ENCODE measurements at places on chromosomes 7 and 10.

GRCh38 chr7:16417906-16418305 is 3.4 kb downstream of the CRPPA start:
- no peak for DNase-seq

DNA sequence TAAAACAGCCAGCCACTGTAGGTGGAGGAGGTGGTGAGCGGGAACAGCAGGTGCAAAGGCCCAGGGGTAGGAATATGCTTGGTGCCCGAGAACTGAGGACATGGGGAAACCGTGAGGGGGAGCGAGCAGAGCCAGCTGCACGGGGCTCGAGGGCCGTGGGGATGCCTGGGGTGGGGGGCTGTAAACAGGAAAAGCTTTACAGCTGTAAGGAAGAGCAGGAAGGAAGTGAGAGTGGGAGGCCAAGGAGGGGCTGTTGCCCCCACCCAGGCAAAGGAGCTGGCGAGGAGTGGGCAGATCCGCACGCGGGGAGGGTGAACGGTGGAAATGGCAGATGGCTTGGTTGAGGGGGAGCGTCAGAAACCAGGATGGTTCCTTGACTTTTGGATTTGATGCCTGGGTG is 34.4 kb downstream of the ZMIZ1 start:
- DNase-seq: no peak

- DNase-seq: no peak
Measured at GRCh38 chr7:158318511-158318913, 269.1 kb downstream of the PTPRN2 start.

DNA sequence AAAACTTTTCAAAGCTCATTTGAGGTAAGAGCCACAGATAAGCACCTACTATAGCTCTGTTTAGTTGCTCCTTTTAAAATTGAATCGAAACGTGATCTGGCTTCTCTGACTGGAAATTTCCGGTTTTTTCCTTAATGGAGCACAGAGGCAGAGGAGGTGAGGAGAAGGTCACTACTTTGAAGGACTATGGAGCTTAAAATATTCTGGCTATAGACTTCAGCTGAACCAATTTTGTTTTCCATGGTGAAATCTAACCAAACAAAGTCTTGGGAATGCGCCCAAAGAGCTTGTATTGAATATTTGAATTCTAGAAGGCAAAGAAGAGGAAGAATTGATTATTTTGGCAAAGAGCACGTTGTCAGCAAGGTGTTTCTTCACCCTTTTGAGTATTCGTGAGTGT is 711.1 kb downstream of the SUGCT start:
- no peak for DNase-seq

DNA sequence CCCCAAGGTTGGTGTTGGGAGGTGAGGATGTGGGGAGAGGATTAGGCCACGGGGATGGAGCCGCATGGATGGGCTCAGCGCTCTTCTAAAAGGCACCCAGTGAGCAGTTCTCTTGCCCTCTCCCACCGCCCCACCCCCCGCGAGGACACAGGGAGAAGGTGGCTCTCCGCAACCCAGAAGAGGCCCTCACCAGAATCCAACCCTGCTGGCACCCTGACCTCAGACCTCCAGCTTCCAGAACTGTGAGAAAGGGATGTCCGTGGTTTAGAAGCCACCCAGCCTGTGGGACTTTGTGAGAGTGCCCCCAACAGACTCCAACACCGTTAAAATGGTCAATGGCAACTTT is 242.8 kb upstream of the PPP2R2D start:
- no peak for DNase-seq

GRCh38 chr10:104054430-104054829 is 31.2 kb downstream of the COL17A1 start:
- no peak for DNase-seq

DNA sequence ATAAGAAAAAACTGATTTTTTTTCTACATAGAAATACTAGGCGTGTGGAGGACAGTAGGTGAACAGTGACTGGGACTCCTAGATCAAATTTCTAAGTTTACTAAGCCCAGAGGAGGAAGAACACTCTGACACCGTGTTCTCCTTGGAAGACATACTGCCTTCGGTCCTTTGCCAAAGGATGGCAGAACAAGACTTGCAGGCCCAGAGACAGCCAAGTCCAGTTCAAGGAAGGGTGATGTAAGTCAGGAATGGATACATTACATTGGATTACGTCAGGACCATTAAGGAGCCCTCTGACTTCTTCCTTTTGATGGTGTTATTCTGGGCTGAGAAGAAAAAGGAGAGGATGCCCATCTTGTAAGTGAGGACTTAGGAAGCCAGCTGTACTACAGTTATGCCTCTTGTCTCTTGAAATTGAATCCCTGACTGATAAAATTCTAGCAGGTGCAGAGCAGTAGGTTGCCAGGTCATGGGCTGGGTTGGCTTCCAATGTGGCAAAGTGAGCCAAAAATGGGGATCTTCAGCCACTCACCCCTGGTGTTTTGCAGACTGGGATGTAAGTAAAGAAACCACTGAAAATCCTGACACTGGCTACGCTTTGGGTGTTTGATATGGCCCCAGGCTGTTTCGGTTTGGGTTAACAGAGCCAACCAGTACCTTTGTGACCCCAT is 45.1 kb downstream of the RELN start:
- DNase-seq: no peak

DNA sequence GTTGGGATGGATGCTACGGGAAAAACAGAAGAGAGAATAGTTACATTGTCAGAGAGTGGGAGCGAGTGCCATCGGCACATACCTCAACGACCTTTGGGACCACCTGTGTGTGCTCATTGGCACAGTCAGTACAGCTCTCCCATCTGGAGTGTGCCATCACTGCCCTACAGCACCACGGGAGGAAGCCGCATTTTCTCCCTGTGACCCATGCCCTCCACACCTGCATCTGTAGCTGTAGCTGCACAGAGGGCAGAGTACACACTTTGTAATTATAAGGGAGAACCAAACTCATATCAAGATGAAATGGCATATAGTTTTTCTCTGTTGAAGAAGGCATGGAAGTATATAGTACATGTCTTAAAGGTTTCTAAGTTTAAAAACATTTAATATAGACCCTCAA is 207.4 kb downstream of the LHFPL3 start:
- no peak for DNase-seq

DNA sequence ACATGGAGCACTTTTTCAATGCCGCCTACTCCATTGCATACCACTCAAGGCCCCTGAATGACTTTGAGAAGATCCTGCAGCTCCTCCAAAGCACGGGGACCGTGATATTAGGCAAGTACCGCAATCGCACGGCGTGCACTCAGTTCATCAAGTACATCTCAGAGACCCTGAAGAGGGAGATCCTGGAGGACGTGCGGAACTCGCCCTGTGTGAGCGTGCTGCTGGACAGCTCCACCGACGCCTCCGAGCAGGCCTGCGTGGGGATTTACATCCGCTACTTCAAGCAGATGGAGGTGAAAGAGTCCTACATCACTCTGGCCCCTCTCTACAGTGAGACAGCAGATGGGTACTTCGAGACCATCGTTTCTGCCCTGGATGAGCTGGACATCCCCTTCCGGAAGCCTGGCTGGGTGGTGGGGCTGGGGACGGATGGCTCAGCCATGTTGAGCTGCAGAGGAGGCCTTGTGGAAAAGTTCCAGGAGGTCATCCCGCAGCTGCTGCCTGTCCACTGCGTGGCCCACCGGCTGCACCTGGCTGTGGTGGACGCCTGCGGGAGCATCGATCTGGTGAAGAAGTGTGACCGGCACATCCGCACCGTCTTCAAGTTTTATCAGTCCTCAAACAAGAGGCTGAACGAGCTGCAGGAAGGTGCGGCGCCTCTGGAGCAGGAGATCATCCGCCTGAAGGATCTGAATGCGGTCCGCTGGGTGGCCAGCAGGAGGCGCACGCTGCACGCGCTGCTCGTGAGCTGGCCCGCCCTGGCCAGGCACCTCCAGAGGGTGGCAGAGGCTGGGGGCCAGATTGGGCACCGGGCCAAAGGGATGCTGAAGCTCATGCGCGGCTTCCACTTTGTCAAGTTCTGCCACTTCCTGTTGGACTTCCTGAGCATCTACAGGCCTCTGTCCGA is 12.7 kb upstream of the ATP6V0E2 start:
- no peak for DNase-seq

- DNase-seq: no peak
Measured at GRCh38 chr7:129055294-129055816, 444 bp upstream of the TNPO3 start.

GRCh38 chr7:4056552-4057288 is 625.4 kb upstream of the FOXK1 start:
- DNase-seq: no peak

- DNase-seq: peak; percentile 62
Measured at GRCh38 chr7:7920481-7920880, 48.1 kb upstream of the GLCCI1 start.

DNA sequence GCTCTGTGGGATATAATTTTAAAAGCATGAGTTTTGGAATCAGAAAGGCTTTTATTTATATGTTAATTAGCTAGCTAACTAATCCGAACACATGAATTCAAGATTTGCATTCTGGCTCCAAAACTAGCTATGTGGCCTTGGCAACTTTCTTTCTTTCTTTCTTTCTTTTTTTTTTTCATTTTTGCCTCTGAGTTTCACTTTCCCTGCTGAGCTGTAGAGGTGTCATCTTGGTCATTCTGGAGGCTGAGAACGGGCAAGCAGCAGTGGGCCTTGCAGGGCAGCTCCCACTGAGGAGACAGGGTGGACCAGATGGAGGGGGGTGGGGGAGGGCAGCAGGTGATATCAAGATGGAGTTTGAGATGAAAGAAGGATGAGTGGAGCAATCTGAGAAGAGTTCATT is 24.8 kb upstream of the SFMBT2 start:
- DNase-seq: no peak

GRCh38 chr7:102061354-102061945 is 225.2 kb upstream of the SH2B2 start:
- DNase-seq: no peak

GRCh38 chr10:127015373-127015772 is 110.1 kb downstream of the DOCK1 start:
- DNase-seq: no peak

DNA sequence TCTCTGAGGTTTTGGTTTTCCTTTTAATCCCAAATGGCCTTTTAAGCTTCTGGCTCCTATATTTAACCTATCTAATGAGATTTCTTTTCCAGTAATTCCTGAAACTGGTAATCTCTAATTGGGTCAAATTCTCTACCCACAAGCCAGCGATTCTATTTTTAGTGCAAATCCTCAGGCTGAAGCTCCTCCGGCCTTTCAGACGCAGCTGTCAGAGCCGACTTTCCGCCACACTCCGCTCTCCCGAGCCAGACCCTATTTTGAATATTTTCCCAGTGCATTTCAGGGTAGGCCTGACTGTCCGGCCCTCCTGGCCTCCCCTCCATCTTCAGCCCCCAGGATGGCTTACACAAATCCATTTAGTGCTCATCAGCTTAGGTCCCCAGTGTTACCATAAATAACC is 9.7 kb upstream of the ADCY1 start:
- DNase-seq: no peak

- DNase-seq: no peak
Measured at GRCh38 chr7:107332488-107333269, 137.2 kb upstream of the GPR22 start.

DNA sequence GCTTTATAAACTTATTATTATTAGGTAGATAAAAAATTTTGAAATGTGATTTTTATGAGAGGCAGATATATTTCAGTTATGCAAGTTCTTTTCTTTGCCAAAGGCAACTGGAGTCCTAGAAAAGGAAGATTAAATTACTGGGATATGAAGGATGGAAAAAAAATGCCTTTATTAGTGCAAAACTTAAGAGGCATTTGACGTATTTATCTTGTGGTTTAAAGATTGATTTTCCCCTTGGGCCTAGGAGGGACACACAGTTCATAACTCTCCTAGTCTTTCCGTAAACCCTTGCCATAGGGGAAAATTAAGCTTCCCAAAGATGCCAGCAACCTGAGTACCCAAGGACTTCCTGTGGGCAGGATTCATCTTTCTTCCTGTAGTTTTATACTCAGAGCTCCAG is 3.1 kb upstream of the STEAP4 start:
- DNase-seq: no peak

- DNase-seq: no peak
Measured at GRCh38 chr10:75240329-75241076, 4.7 kb upstream of the COMTD1 start.

DNA sequence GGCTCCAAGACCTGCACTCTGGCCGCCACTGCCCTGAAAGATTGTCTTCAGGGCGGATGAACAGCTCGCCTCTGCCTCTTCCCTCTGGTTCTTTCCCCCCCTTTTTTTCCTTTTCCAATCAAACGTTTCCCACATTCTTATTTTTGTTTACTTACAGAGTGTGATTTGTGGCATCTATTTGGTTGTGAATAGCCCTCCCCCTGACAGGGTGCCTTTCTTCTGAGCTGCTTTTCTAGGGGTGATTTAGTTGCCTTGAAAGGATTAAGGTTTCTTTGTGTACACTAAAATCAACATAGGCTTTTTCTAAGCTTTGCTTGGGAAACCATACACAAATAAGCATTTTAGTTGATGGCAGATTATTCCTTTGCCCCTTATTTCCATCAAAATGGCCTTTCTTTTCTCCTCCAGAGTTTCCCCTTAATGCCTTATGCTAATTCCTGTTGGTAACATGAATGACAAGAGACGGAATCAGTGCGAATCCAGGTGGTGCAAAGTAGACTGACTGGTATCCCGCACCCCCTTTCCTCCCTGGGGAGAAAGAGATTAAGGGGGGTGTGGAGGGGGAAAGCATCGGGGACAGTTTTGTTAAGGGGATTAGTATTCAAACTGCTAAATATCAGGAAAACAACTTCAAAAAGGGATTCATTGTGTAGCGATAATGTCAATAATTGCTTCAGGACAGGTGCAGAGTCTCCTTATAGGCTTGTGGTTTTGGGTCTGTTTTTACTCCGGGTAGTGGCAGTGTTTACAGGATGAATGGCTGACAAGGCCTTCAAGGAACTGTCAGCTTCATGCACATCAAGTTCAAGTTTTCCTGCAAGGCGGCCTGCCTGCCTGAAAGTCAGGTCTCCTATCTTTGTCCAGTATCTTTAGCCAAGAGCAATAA is 431.6 kb upstream of the GALNT17 start:
- no peak for DNase-seq

DNA sequence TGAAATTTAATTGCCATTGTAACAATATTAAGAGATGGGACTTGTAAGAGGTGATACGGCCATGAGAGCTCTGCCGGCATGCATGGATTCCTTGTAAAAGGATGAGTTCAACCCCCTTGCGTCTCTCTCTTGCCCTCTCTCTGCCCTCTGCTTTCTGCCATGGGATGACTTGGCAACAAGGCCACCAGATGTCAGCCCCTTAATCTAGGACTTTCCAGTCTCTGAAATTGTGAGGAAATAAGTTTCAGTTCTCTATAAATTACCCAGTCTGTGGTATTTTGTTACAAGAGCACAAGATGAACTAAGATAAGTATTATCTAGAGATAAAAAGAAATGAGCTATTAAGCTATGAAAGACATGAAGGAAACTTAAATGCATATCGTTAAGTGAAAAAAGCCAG is 145.7 kb upstream of the AHR start:
- peak; percentile 33 for DNase-seq

GRCh38 chr10:91621483-91622113 is 11.3 kb downstream of the PPP1R3C start:
- no peak for DNase-seq

GRCh38 chr10:106661133-106661766 is 503.3 kb downstream of the SORCS1 start:
- no peak for DNase-seq

- DNase-seq: no peak
Measured at GRCh38 chr10:125054669-125055268, 105.6 kb downstream of the CTBP2 start.
